ENCODE measurements at places on chromosomes 5 and 9.

DNA sequence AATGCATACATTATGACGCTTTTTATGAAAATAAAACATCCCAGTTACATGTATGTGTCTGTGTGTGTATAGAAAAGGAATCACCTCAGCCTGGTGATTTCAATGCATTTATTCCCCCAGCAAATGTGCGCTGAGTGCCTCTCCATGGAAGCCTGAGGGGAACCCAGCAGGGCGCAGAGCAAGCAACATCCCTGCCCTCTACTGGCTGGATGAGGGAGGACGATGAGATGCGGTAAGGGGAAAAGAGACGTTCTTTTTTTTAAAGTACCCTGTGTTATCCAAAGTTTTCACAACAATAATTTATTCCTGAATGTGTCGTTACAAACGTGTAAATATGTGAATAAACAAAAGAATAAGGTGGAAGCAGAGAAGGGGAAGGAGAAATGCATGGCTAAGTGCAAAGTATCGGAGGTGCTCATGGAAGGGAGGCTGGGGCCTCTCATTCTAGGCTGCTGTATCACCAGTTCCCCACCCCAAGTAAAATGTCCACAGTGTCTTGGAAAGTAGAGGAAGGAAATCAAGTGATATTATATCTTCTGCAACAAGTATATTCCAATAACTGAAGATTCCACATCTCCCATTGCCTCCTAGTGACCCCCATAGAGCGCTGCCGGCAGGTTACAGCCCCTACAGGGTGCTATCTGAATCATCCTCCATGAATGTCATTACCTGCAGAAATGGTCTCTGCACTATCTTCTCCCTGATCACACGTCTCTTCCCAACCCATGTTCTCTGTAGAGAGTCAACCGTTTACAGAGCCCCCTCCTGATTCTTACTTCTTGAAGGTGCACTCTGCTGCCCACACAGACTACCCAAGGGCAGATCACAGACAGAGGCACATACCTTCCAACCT, 13.0 kb upstream of the ABLIM3 start:
- DNase-seq: no peak

GRCh38 chr9:110687497-110687896, 18.9 kb downstream of the MUSK start:
- no peak for DNase-seq

DNA sequence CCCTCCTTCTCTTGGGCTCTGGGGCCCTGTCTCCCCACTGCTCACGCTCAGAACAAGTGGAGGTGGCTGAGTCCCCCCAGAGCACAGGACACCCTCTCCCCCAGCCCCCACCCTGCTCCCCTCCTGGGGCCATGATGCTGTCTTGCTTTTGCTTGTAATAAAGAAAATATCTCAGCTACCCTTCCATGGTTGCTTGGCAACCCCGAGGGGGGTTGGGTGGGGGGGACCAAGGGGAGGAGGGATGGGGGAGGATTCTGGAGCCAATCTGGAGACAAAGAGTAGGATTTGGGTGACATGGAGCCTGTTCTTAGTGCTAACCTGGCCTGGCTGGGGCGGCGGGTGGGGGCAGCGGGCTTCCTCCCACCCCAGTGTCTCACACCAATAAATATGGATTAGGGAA, 16.1 kb upstream of the CERCAM start:
- no peak for DNase-seq

DNA sequence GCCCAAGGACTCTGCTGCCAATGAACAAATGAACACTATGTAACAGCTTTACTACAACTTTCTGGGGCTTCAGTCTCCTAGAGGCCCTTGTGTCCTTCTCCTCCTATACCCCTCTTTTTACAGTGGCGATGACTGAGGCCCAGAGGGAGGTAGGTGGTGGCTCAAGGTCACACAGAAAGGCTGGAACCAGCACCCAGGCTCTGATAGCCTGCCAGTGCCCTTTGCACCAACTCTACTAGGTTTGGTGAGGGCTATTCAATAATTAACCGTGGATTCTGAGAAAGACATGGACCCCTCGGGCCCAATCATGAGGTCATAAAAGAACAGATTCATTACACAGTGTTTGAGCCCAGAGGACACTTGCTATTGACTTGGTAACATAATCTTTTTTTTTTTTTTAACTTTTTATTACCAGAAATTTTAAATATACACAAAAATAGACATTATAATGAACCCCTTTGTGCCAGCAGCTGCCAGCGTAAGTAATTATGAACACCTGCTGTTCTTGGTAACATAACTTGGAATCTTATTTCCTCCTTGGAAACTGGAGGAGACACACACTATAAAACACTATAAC, 6.1 kb upstream of the ALDH1B1 start:
- DNase-seq: no peak

- DNase-seq: no peak
These were observed 185.6 kb downstream of the SNX18 start for GRCh38 chr5:54703133-54703532.

DNA sequence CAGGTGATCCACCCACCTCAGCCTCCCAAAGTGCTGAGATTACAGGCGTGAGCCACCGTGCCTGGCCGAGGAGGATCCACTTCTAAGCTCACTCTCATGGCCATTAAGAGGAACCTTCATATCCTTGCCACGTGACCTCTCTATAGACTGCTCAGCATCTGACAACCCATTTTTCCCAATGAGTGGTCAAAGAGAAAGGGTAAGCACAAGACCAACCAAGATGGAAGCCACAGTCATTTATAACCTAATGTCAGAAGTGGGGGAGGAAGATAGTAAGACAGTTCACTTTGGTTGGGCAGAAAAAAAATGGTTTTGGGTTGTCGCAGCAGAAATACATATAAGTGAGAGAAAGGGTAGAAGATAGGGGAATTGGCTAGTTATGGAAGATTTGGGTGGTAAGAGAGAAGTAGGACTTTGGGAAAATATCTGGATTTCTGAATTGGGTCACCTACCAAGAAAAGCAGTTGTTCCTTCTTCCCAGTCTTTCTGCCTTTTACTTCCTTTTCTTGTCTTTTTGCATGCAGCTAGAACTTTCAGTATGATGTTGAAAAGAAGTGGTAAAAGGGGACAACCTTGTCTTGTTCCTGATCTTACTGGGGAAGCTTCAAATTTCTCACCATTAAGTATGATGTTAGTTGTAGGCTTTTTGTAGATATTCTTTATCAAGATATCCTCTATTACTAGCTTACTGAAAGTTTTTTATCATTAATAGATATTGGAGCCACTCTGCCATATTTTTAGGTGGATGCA, 15.6 kb downstream of the SNX2 start:
- no peak for DNase-seq

DNA sequence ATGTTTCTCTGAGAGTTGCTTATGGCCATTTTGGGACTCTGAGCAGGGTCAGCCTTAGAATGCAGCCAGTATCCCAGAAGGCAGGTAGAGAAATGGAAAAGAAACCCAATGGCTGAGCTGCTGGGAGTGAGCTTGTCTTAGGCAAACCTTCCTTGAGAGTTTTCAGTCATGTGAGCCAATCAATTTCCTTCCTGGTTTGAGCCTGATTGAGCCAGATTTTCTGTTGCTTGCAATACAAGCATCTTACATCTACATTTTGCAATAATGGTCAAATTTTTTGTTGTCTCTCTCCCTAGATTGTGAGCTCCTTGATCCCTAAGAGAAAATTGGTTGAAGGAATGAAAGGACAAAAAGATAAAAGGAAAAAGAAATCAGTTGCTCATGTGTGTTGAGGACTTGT, 155.3 kb downstream of the SNX18 start:
- DNase-seq: no peak

GRCh38 chr5:39452846-39453245, 28.1 kb upstream of the DAB2 start:
- DNase-seq: no peak

GRCh38 chr5:134139377-134139851, 24.9 kb downstream of the TCF7 start:
- DNase-seq: no peak

DNA sequence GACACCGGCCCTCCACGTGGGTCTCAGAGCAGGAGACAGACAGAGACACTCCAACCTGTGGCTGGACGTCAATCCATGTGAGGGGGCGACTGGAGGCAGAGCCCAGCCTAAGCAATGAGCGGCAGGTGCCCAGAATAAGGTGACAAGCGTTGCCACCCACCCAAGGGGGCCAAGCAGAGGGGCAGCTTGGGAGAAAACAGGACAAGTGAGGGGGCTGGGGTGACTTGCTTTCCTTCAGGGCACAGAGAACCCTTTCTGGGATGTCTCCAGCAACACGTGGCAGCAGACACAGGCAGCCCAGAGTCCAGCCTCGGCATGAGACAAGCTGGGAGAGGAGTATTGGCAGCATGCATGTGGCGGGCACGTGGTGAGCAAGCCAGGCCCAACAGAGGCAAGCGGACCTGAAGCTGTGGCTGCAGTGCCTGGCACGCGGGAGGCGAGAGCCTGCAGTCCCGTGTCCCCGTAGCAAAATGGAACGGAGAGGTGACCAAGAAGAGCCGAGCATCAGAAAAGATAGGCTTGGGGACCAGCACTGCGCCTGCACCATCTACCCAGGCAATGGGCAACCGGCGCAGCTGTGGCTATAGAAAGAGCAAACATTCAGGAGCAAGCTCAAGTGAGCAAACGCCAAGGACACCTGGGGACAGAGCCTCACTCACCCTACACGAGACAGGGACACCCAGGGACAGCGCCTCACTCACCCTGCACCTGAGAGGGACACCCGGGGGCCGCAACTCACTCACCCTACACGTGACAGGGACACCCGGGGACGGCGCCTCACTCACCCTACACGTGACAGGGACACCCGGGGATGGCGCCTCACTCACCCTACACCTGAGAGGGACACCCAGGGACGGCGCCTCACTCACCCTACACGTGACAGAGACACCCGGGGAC, 6.2 kb downstream of the TERT start:
- DNase-seq: no peak

DNA sequence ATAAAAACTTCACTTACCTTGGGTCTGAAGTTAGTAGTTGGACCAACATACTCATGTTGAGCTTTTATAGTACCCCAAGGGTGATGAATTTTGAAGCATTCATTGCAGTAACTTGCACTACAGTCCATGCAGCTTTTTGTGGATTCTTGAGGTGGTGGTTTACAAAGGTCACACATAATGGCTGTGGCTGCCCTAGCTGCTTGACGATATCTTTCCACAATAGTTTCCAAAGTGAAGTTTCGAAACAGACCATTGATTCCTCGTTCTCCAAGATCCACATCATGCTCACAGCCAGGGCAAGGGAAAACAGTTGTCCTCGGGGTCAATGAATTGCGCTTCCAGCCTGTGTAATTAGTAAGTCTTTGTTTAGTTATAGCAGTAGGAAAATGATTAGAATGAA, 22.7 kb downstream of the TRIM36 start:
- DNase-seq: no peak

GRCh38 chr9:17863213-17863883, 284.5 kb downstream of the SH3GL2 start:
- no peak for DNase-seq

DNA sequence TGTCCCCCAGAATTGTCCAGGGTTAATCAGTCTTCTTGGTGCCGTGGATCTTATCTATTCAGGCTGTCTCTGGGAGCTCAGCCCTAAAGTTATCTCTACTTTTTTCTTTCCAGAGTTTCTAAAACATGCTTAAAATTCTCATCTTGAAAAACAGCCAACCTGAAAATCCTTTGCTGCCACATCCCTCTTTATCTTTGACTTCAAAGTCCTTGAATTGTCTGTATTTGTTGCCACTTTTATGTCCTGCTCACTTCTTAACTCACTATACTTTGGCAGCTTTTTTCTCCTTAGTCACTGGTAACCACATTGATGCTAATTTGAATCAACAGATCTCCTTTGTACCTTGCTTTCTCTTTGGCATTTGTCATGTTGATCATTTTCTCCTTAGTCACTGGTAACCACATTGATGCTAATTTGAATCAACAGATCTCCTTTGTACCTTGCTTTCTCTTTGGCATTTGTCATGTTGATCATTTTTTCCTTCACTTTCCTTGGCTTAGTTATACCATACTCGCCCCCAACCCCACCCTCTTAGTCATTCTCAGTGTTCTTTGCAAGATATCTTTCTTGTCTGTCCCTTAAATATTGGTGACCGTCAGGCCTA, 8.5 kb downstream of the DMXL1 start:
- DNase-seq: no peak

DNA sequence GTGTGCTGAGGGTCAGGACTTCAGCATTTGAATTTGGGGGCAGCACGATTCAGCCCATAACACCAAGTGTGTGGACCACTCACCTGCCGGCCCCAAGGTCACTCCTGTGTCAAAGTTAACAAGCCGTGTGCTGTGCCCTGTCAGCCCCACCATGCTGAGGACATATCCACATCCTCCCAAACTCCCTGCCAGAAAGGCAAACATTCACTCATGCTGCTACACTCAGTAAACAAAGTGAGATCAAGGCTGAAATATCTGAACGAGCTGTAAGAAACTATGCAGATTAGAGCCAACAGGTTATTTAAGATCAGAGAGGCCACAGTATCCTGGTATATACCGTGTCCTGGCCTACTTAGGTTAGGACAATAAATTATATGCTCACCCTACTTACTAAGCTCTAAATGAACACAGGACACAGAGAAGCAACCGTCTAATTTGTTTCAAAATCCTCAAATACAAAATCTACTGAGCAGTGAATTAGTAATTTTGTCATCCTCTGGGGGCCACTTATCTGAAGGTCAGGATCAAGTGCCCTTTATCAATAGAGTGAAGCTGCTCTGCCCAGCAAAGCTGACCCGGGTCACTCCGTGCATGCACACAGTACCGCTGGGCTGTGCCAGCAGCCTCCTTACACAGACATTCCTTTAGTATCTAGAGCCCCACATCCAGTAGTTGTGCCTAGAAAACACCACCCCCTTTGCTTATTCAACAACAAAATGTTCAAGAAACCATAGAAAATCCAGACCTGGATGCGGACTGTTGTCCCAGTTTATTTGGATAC, 28.2 kb downstream of the RETREG1 start:
- no peak for DNase-seq

DNA sequence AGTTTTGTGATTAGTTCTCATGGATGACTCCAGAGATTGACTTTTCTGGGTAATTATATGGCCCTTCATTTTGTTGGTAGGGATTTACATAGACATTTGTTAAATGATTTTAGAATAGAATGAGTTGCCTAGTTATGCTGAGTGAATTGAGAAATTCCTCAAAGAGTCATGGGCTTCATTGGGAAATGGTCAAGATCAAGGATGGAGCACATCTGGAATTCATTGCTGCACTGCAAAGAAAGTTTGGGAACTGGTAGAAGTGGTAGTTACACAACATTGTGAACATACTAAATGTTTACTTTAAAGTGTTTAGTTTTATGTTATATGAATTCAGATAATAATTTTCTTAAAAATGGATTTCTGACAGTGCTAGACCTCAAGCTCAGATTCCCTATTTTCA, 46.5 kb downstream of the PIP5K1B start:
- DNase-seq: no peak

DNA sequence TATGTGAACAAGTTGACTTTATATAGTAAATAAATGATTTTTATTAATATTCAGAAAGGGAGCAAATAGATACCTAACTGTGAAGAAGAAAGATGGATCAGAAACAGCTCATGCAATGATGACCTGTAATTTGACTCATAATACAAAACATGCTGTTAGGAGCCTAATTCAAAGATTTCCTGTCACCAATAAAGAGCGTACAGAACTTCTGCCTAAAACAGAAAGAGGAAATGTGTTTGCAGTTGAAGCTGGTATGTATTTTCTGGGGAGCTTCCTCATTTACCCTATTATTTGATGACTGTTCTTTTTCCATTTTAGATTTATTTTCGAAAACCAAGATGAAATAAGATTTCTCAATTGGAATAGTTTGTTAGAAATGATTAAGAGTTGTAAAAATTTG, 11.4 kb downstream of the YTHDC2 start:
- DNase-seq: no peak

Measured in activated CD8-positive, alpha-beta memory T cell treated with anti-CD3 and anti-CD28 coated beads for 1 hour (primary cell).